DMS79 treated with DMSO at 0.1 percent for 48 hours (cell line): ENCODE measurements at places on chromosomes 4 and X.
A peak's percentile ranks its signal among the peaks of the same experiment; 100 is the strongest.

GRCh38 chrX:74242050-74242449 lies 61.9 kb upstream of the ZCCHC13 start:
- no peak for DNase-seq

- DNase-seq = no peak
Observed at GRCh38 chr4:57665806-57666205, 555.6 kb upstream of the IGFBP7 start.

DNA sequence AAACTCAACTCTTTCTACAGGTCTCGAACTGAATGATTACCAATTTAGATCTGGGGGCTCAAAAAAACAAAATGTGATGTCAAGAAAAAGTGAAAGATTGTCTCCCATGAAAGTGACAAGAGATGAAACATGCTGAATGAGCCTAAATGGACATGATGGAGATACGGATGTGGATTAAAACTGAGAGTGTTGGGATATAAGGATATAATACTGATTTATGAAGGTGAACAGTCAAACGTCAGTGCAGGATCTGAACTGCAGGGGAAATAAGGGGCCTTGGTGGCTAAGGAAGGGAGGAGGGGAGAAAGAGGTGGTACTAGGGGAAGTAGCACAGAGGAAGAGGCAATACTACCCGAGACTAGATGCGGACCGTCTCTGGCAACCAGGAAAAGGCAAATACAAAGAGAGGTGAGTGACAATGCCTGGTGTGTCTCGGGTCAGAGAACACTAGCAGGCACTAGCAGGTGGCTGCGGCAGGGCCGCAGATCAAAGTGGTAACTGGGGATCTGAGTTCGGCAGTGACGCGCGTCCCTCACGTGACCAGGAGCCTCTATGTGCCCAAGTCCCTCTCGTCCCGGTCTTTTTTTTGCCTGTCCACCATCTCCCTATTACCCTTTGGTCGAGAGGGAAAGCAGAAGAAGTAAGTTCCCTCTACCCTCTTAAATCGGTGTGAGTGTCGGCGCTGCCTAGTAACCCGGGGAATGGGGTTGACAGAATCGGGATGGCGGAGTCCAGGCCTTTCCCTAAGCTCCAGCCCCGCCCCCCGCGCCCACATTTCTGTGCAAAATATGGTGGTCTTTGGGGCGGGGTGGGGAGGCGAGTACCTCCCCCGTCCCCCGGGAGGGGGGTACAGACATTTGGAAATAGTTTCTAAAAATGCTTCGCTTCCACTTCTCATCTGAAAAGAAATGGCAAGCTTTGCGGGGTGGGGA lies at the start of gene TCEAL1:
TCEAL1 (plus strand) TSS at position 590 of the 932 bp plus-strand sequence. CDS start 942 bp downstream, outside the sequence.
- peak; percentile 48 for DNase-seq

DNA sequence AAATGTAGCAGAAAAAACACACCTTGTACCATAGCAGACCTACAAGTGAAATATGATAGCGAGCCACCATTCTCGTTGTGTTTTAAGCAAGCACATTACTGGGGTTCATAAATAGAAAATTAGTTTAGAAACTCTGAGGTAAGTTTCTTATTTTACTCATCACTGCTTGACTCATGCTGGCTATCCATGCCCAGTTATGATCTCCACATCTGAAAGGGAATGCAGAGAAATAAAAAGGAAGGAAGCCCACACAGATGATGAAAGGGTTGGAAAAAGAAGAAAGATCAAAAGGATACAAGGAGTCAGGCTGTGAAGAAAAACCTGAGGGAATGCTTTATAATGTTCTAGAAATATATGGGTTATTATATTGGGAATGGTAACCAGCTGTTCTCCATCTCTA lies 54.5 kb downstream of the CAMK2D start:
- DNase-seq = no peak

- no peak for DNase-seq
Observed at GRCh38 chrX:95903975-95904374, 780.7 kb upstream of the DIAPH2 start.

DNA sequence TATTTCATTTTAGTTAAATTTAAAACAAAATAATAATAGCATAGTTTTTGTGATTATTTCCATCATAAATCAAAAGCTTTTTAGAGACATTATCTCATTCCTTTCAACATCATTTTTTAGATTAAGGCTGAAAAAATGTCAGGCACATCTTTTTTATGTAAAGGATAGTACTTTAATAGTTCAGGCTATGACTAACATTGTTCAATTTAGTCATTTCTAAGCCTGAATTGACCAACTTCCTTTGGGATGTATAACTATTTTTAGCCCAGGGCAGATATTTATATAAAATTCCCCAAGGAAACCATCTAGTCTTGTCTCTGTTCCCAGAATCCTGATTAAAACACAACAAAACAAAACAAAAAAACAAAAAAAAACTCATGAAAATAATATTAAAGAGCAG lies 145.6 kb upstream of the PCDH18 start:
- no peak for DNase-seq

DNA sequence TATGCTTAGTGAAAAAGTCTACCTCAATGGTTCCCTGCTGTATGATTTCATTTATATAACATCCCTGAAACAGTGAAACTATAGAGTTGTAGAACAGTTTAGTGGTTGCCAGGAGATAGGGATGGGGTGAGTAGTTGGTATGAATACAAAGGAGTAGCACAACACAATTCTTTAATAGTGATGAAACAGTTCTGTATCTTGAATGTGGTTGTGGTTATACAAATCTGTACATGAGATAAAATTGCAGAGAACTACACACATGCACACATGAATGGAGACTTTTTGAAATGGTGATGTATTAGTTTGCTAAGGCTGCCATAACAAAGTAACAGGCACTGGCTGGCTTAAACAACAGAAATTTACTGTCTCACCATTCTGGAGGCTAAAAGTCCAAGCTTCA lies 677.1 kb downstream of the ADGRL3 start:
- no peak for DNase-seq

- no peak for DNase-seq
Observed at GRCh38 chr4:167282171-167282864, 48.0 kb upstream of the SPOCK3 start.

DNA sequence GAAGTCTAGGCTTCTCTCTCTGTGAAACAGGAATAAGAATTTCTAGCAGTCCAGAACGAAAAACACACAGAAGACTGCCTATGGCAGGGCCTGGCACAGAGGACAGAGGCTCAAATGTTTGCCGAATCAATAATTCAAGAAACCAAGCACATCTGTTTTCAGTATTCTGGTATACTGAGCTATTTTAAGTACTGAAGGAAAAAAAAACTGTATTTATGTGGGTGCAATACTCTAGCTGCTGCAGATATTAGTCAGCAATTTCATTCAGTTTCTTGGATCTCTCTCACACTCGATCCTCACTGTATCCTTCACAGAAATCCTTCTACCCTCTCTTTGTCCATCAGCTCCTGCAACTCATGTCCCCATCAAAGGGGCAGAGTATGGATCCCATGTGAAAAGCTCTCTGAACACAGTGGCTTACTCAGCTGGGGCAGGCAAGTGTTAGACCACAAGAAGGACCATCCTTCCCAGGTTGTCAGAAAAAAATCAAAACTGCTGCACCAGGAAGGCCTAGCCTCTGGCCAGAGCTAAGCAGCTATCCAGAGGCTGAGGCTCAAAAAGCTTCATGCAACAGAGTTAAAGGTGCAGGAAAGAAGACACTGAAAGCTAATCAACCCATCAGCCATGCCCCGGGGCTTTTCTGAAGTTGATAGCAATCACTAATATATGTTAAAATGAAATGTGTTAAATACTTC lies 9.1 kb upstream of the USO1 start:
- DNase-seq = no peak

DNA sequence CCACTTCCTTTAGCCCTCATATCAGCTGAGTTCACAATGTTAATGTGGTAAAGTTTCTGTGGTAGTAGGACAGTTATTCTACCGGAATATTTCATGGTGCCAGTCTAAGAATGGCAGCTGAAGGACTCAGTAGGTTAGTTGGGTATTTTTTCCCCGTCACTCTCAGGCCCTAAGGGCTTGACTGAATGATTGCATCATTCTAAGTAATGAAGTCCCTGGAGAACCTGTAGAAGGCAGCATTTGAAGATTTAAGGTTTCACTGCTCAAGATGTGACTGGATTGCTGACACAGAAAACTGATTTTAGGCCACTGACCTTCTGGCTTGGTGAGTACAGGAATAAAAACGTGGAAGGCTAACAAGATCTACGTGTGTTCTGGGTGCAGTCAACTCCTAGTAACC lies 657.3 kb downstream of the PCDH19 start:
- no peak for DNase-seq
